Astrocyte of the cerebellum (primary cell): ENCODE measurements at places on chromosomes 16 and 17.

GRCh38 chr17:75633486-75634375 lies 497 bp downstream of the SMIM5 start:
- peak; percentile 77 for DNase-seq

DNA sequence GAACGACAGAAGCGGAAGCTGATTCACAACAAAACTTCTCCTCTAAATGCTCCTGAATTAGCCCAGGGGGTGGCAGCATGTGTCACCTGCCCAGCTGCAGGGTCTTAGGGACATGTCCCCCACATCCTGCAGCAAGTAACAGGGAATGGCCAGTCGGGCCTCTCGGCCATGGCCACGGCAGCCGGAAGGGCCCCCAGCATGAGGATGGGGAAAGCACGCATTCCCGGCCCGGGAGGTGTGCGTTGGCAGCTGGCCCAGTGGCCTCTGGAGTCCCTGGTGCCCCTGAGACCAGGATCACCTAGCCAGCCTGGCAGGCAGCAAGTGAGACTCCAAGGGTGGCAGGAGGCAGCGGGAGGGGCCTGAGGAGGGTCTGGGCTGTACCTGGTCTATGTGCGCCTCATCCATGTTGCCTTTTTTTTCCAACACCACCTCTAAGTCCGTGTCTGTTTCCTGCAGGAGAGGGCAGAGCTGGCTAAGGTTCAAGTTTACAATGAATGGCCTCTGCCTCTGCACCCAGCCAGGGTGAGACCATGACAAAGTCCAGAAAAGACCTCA lies 7.0 kb downstream of the KNOP1 start:
- DNase-seq, result no peak

GRCh38 chr17:41650794-41651624 lies 26.6 kb upstream of the KRT17 start:
- no peak for DNase-seq

DNA sequence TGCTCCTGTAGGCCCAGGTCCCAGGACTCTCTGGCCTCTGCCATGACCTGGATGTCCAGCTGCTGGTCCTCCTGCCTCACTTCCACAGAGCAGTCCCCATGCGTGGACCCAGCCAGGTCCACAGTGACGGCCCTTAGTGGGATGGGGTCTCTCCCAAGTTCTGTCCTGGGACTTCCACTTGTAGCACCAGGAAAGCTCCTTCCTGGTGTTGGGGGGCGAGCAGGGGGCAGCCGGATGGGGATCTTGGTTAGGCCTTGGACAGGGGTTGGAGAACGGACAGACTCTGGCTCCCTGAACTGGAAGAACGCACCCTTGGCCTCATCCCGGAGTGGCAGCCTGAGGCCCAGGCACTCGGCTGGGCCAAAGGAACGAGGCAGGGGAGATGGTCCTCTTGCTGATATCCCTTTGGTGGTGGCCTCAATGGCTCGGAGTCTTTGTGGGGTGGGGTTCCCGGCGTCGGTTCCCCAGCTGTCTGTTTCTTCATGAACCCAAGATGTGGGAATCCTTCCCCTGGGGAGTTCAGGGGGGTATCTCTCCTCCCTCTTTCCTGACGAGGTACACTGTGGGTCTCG lies 7.2 kb downstream of the GAS2L2 start:
- no peak for DNase-seq

GRCh38 chr17:40168262-40168832 lies 8.9 kb upstream of the RAPGEFL1 start:
- DNase-seq, result peak; percentile 48

DNA sequence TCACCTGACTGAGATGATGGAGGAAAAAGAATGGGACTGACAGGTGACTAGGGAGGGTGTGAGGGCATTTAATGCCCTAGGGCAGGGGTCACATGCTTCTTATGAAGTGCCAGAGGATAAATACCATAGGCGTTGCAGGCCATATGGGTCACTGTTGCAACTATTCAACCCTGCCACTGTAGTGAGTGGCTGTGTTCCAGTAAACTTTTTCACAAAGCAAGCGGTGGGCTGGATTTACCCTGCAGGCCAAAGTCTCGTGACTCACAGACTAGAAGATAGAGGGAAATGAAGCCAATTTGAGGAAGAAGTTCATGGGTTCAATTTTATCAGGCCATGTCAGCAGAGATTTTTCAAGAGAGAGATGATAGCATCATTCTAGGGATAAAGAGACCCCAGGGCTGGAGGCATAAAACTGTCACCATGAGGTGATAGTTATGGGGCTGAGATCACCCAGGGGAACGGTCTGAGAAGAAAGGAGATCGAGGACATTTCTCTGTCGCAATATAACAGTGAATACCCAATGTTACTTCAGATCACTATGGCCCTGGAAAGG lies 8.6 kb downstream of the ARHGAP17 start:
- DNase-seq, result no peak

GRCh38 chr16:9966569-9967157 lies 215.6 kb downstream of the GRIN2A start:
- peak; percentile 6 for DNase-seq
